ENCODE measurements at places on chromosomes 2 and 18.

GRCh38 chr18:13710414-13710831 lies 15.9 kb downstream of the FAM210A start:
- no peak for DNase-seq

DNA sequence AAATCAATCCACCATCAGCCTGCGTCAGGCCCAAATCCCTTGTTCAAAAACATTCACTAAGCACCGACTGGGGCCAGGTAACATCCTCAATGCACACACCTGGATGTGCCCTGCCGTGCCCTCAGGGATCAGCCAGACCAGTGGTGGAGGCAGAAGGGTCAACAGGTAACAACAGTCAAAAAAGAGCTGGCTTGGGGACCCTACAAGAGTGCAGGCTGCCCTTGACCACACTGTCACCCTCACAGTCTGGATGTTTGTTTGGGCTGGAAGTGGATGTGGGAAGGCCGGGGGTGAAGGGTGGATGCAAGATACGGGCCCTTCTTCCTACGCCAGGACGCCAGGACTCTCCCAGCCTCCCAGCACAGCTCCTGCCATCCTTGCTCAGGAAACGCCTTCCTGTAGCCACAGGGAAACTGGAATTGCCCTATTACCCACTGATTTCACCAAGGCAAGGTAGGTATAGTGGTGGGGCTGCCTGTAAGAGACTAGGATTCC lies 2.7 kb downstream of the BIN1 start:
- DNase-seq: no peak

DNA sequence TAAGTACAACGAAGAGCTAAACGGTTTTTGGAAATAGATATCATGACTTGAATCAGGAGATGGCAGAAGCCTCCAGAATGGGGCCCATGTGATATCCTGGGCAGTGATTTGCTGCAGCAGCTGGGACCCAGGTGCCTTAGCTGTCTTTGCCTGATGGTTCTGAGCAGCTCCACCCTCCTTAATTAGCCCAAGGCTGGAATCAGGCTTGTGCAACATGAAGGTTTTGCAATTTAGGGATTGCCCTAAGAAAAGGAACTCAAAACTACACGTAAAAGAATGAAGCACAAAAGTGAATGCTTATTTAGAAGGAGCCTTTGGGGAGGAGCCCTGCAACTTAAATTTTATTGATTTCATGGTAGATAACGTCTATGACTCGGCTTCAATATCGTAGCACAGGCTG lies 17.3 kb upstream of the CNDP2 start:
- DNase-seq: no peak

DNA sequence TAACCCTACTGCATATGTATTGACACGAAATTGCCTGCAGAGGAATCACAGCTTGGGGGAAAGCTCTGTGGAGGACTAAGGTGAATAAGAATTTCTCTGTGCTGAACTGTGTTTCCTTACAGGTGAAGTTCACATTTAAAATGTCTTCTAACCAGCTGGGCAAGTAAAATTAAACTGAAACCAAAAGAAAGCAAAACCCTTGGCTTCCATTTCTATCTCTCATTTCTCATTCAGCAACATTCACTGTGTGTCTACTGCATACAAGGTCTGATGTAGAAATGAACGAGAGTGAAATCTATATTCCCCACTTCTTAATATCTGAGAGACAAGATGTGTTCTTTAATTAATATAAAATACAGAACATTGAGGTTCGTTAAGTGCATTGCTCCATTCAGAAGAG lies 397.3 kb downstream of the SOX11 start:
- DNase-seq: no peak

DNA sequence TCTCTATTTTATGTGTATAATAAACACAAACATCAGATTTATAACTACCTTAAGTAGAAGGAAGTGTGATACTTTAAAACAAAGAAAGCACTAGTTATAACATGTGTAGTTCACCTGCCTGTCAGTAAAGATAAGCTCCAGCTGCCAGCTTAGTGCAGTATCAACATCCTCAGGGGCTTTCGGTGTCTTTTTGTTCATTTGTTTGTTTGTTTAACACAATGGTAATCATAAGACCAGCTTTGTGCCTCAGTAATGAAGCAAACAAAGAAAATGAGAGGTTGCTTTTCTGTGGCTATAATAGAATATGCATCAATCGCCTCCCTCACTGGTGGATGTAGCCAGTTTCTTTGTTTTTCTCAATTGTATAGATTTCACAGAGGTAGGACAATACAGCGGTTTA lies 1499.0 kb upstream of the TMEFF2 start:
- no peak for DNase-seq

DNA sequence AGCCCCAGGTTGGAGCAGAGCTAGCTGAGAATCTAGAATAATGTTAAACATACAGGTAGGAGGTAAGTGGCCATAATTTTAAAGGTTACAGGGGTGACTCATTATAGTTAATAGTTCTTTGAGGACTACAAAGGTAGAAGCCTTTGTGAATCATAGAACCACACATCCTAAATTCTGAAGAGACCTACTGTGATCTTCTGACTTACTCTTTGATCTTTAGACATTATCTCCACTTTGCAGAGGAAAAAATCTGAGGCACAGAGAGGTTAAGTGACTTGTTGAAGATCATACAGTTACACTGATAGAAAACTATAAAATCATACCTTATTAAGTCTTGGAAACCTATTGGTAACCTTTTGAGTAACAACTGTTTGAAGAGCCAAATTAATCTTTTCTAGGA lies 1051.3 kb upstream of the NRXN1 start:
- no peak for DNase-seq

DNA sequence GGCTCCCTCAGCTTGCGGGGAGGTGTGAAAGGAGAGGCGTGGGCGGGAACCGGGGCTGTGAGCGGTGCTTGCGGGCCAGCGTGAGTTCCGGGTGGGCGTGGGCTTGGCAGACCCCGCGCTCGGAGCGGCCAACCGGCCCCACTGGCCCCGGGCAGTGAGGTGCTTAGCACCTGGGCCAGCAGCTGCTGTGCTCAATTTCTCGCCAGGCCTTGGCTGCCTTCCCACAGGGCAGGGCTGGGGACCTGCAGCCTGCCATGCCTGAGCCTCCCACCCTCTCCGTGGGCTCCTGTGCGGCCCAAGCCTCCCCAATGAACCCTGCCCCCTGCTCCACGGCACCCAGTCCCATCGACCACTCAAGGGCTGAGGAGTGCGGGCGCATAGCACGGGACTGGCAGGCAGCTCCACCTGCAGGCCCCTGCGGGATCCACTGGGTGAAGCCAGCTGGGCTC lies 48.2 kb downstream of the RNF138 start:
- no peak for DNase-seq

GRCh38 chr2:58708565-58708964 lies 467.4 kb upstream of the FANCL start:
- no peak for DNase-seq

GRCh38 chr2:182901748-182902147 lies 35.3 kb upstream of the FRZB start:
- DNase-seq: no peak

DNA sequence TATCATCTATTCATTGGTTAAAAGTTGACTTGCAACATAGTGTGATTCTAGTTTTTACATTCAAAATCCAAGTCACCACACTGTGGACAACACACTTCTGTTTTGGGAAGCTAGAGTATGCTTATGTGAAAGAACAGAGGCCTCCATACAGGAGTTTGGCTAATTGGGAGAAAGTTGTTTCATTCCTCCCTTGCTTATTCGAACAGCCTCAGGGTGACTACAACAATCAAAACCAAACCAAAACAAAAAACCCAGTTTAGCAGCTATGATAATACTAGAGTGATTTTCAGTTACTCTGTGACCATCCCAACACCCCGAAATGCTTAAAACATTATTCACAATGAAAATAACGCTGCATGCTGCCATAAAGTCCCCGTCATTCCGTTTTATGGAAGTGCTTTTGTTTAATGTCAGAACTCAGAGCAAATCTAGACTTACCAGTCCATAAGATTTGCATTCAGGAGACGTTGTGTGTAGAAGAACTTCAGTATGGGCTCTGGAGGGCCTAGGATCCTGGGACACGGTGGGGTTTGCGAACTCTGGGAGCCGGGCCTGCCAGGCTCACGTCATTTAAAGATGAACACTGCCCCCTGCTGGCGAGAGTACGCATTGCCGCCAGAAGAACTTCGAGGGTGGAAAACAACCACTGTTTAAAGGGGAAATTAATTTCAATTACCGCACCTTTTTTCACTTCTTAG lies 111.4 kb downstream of the FTCDNL1 start:
- DNase-seq: peak; percentile 47

Measured in GM13976 (cell line).